ENCODE measurements at places on chromosomes 7 and 10. TPM values are rescaled to one million over a fixed set of nuclear protein-coding genes. Genes with fewer than 3 reads are reported as not detected.

TRIM50 gene
- total RNA-seq, result not detected

GIMAP8 gene
- not detected for total RNA-seq

FAM131B gene
- total RNA-seq, result 6.9 TPM

ZNF425 gene
- 1.6 TPM for total RNA-seq

- DNase-seq, result no peak
- no peak overlapping the region for H3K4me3 ChIP-seq
- H3K27ac ChIP-seq, result no peak overlapping the region
- H3K4me1 ChIP-seq, result no peaks in the 10 kb centered on the region
- no peaks in the 10 kb centered on the region for H3K36me3 ChIP-seq
These were observed 329.9 kb upstream of the CELF2 start for GRCh38 chr10:10687751-10688150.

DNA sequence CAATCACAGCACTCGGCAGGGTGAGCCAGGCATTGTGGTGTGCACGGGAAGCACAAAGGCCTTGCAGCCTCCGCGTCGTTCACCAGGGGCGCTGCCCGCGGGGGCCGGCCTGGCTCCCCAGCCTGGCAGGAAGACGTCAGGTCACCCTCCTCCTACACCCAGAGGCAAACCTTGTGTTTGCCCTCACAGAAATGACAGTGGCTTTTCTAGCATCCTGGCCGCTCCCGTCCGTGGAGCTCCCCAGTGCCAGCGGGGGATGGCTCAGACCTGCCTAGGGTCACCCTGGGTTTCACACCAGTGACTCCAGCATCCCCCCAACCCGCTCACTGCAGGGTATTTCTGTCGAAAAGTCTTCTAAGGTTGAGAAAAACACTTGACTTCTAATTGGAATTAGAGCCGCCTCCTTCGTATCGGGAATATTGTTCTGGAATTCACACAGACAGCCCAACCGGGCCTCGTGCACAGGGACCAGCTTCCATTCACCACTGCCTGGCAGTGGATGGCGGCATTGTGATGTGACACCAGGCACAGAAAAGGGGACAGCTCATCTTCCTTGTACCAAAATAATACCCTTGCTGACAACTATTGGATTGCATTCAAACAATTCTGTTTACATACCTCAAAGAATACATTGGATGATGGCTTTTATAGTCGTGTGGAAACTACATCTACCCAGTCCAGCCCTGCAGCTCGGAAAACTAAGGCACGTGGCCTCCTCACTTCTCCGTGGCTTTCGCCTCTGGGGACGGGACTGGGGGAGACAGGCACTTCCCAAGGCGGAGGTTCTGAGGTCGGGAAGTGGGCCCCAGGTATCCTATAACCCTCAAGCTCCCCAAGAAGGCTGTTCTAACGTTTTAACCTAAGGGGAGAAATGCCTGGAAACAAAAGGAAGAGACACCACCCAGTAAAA lies 109.0 kb downstream of the EBF3 start:
- no peaks in the 10 kb centered on the region for H3K4me1 ChIP-seq
- DNase-seq, result no peak
- H3K36me3 ChIP-seq, result no peaks in the 10 kb centered on the region
- H3K4me3 ChIP-seq, result no peak overlapping the region
- H3K27me3 ChIP-seq, result peaks cover 54% of the 10 kb centered on the region
- no peak overlapping the region for H3K27ac ChIP-seq

GRCh38 chr10:49313501-49314070 lies 14.6 kb downstream of the C10orf71 start:
- no peak overlapping the region for H3K27ac ChIP-seq
- no peaks in the 10 kb centered on the region for H3K4me1 ChIP-seq
- H3K27me3 ChIP-seq, result peaks cover 54% of the 10 kb centered on the region
- DNase-seq, result no peak
- H3K36me3 ChIP-seq, result no peaks in the 10 kb centered on the region
- H3K4me3 ChIP-seq, result no peak overlapping the region

DNA sequence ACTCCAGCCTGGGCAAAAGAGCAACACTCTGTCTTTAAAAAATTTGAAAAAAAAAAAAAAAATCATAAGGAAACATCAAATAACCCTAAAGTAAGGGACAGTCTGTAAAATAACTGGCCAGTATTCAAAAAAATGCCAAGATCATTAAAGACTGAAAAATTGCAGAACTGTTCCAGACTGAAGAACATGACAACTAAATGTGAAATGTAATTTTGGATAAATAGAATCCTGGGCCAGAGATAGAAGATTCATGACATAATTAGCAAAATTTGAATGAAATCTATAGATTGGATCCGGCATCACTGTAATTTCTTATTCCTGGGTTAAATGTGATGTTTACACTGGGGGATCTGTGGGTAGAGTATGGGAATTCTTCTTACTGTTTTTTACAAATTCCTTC lies 3.0 kb downstream of the PSPH start:
- no peak overlapping the region for H3K27ac ChIP-seq
- no peaks in the 10 kb centered on the region for H3K27me3 ChIP-seq
- peaks cover 13% of the 10 kb centered on the region for H3K4me1 ChIP-seq

DNA sequence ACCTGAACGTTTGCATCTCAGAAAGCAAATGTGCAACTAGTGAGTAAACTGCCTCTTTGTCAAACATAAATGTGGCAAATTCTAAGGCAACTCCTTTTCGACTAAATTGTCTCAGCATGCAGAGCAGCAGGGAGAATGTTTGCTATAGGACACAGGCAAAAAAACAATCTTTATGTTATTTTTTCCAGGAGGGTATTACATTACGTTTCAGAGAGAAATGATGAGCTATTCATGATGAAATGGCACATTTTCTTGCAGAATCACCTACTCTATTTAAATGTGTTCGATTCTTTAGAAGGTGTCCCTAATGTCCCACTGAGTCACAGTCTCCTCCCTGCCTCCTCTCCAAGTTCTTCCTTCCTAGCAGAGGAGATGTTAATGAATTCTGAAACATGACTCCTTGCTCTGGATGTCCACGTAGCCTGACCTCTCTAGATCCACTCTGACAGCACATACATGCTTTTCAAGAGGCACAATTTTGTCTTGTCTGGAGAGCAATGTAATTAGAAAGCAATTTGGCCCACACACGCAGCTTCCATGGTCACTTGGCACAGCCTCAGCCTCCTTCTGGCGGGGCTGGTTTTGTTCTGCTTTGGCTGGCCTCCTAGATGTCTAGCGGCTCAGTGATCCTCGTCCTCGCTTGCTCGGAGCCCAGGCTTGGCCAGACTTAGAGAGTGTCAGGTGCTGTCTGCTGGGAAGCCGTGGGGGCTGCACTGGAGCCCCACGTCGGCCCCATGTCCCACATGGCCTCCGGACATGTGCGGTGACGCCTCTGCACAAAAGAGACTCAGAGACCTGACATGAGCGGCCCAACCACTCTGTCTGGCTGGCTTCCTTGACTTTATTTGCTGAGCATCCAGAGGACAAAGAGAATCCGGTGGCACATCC lies 125.7 kb upstream of the ZNF438 start:
- H3K4me1 ChIP-seq, result no peaks in the 10 kb centered on the region
- no peak overlapping the region for H3K27ac ChIP-seq
- no peak for DNase-seq
- H3K4me3 ChIP-seq, result no peak overlapping the region

- no peak overlapping the region for H3K27ac ChIP-seq
- H3K4me3 ChIP-seq, result no peak overlapping the region
- DNase-seq, result no peak
- H3K27me3 ChIP-seq, result no peaks in the 10 kb centered on the region
- no peaks in the 10 kb centered on the region for H3K36me3 ChIP-seq
- H3K4me1 ChIP-seq, result no peaks in the 10 kb centered on the region
These were observed 44.6 kb upstream of the HYCC1 start for GRCh38 chr7:23058408-23059096.

DNA sequence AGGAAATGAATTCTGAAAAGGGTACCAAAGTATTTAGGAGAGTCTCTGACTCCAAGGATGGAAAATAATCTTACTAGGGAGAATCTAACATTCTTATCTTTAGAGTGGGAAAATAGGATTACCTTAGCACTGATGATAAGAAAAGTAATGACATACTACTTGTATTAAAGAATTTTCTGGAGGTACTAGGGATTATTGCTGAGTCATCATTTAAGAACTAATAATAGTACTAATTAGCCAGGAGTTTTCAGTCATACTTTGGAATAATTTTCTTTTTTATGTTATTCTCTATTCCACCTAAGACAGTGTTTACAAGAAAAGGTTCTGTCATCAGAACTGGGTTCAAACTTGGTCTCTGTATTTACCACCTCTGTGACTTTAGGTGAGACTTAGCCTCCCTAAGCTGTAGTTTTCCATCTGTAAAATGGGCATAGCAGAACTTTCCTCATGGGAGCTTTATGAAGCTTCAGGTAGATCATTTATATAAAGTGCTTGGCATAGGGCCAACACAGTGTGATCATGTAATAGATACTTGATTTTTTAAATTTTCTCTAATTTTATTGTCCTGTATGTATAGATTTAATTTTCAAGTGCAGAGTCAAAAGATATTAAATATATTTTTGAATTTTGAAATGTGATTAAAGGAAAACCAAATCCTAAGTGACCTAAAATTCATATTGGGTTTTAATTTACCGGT lies 20.4 kb downstream of the ITGB8 start:
- H3K4me3 ChIP-seq, result peak overlapping the region; percentile 45
- H3K27ac ChIP-seq, result peak overlapping the region; percentile 95
- peak; percentile 12 for DNase-seq
- H3K4me1 ChIP-seq, result peaks cover 46% of the 10 kb centered on the region
- H3K27me3 ChIP-seq, result no peaks in the 10 kb centered on the region

- H3K4me3 ChIP-seq, result no peak overlapping the region
- no peaks in the 10 kb centered on the region for H3K36me3 ChIP-seq
- H3K4me1 ChIP-seq, result peaks cover 17% of the 10 kb centered on the region
- peak overlapping the region; percentile 92 for H3K27ac ChIP-seq
- peak; percentile 88 for DNase-seq
These were observed 70.0 kb downstream of the CAMK1D start for GRCh38 chr10:12419262-12419847.

DNA sequence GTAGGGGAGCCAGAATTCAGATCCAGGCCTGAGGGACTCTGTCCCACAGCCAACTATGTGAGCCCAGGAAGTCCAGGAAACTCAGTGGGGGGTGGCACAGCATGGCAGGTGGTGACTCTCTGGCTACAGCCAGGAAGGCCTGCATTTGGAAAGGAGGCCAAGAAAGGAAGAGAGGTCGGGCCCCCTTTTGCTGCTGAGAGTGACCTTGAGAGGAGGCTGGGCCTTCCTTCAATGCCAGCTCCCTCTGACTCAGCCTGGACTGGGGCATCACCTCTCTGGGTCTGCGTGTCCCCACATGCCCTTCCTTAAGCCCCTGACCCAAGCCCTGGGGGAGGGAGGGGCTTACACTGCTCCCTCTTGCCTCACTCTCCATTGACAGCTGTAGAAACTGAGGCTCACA lies 6.4 kb upstream of the MYL10 start:
- DNase-seq, result no peak
- H3K27me3 ChIP-seq, result no peaks in the 10 kb centered on the region
- H3K4me3 ChIP-seq, result no peak overlapping the region

GRCh38 chr7:29356631-29357030 lies 162.1 kb downstream of the CHN2 start:
- H3K4me1 ChIP-seq, result no peaks in the 10 kb centered on the region
- H3K27me3 ChIP-seq, result no peaks in the 10 kb centered on the region
- no peak overlapping the region for H3K27ac ChIP-seq
- H3K4me3 ChIP-seq, result no peak overlapping the region
- H3K36me3 ChIP-seq, result no peaks in the 10 kb centered on the region

All from PC-3 (cell line).